ENCODE measurements at places on chromosomes 5 and 9.
A peak's percentile ranks its signal among the peaks of the same experiment; 100 is the strongest.

- no peak for DNase-seq
Measured at GRCh38 chr5:14757850-14758249, 93.3 kb downstream of the OTULIN start.

DNA sequence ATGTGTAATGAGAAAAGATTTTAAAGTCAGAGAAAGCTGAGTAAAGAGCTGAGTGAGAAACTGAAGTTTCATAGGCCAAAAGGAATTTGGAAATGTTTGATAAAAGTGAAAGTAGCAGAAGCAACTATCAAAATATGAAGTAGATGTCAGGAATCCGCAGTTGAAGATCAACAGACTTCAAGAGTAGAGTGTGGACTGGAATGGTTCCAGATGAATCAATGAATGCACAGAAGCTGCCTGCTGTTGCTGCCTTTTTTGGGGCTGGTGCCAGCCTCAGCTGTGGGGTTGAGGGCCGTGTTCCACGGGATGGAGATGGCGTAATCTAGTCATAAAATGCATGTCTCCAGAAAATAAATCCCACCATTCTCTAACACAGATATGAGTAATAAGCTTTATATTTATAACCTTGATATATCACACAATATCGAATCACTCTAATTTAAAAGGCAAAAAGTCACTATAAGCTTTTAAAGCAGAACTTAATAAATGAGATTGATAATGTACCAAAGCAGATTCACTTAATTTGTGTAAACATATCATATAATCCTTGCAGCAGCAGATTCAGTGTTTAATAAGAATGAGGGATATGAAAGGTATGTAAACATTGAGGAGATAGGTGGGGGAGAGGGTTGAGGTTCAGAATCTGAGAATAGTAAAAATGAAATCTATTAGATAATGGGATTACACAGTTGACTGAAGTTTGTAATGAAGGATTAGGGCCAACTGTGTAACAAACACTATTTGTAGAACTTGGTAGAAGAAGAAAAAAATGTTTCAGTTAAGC lies 652.3 kb upstream of the FTMT start:
- DNase-seq, result peak; percentile 55

GRCh38 chr9:117303643-117304230 lies 111.1 kb downstream of the ASTN2 start:
- DNase-seq, result no peak

DNA sequence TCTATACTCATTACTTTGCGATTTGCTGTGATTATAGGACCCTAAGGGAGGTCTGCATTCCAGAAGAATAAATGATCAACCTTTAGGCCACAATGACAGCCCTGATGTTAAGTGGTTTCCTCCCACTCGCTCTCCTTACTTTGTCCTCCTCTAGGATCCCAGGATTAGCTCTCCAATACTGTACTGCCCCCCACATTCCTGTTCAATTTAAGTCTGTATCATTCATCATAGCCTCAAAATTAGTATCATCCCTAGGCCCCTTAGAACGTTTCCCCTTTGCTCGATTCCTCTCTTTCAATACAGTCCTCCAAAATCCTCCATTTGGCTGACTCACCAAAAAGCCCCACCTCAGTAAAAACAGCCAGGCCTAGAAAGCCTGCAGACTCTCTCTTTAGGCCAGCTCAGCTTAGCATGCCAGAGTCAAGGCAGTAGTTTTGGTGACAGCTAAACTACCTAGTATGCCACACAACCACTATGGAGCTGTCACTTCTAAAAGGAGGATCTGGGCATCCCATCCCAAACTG lies 24.4 kb downstream of the RNF145 start:
- DNase-seq, result peak; percentile 65

DNA sequence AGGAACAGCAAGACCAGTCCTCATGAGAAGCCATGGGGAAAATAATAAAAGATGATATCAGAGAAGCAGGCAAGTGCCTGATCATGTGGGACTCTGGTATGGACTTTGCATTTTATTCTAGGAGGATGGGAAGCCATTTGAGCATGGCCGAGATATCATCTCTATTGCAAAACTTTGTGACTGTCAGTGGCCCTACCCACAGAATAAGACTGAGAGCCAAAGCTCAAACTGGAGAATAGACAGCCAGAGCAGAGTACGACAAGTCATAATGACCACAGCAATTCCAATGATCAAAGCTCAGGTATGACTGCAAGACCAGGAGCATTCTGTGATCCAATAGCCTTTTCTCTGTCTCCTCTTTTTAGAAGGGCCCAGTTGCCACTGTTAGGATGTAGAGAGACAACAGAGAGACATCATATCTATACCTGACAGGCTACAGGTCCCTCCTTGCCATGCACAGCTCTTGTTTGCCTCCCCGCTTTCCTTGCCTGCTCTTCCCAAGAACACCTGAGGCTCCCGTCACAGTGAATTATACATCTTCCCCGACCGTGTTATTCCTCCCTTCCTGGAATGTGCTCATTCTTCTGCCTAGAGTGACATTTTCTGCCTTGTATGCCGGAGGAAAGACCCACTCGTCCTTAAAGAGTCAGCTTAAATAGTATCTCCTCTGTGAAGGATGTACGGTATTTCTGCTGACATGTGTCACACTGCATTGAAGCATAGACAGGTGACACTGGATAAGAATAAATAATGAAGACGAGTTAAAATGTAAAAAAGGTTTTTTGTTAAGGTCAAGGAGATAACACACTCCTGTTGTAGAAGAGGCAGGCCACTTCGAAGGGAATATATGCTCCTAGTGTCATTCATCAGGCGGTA lies 248.7 kb upstream of the MAP3K1 start:
- no peak for DNase-seq

GRCh38 chr5:138344887-138345622 lies 7.0 kb downstream of the FAM53C start:
- no peak for DNase-seq

GRCh38 chr9:90842996-90843395 lies 41.4 kb downstream of the SYK start:
- DNase-seq, result no peak

DNA sequence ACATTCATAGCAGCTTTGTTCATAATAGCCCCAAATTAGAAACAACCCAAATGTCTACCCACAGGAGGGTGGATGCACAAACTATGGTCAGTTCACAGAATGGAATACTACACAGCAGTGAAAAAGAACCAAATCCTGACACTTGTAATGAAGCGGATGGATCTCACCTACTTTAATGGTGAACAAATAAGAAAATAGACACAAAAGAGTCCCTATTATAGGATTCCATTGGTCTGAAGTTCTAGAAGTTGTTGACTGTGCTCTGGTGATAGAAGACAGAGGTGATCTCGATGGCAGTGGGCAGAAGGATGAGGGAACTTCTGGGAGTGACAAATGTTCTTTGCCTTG lies 20.6 kb upstream of the LAMC3 start:
- no peak for DNase-seq

- DNase-seq, result no peak
Measured at GRCh38 chr5:57862942-57863341, 380.3 kb upstream of the ACTBL2 start.

- no peak for DNase-seq
Measured at GRCh38 chr5:143757116-143757515, 54.8 kb upstream of the HMHB1 start.

GRCh38 chr5:30108051-30108450 lies 1085.4 kb upstream of the CDH6 start:
- no peak for DNase-seq

DNA sequence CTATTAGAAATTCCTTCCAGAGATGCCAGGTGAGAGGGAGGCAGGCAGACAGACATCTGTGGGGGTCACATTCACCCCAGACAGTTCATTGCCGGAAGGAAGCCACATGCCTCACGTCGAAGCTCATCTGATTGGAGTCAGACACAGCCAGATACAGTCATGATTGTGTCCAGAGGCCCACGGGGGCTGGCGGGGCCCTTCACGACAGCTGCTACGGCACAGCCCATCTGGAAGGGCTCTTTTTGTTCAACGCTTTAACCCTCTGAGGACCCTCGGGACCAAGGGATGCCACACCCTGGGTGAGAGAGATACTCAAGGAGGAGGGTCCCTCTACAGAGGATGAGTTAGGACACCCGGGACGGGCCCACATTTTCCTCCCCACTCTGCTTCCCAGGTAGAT lies 31.9 kb upstream of the GABRP start:
- DNase-seq, result no peak

DNA sequence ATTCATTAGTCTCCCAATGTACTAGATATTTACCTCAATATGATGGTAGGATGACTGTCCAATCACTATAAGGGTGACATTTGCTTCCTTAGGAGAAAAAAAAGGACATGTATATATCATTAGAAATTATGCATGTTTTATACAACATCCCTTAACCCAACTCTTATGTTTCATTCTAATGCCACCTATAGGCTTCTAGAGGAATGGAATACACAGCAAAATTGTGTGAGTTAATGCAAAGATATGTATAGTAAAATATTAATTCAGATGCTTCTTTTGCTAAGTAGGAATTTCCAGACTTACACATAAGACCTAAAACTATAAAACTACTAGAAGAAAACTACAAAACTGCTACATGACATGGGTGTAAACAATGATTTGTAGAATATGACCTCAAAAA lies 3.5 kb downstream of the PRXL2C start:
- DNase-seq, result no peak

DNA sequence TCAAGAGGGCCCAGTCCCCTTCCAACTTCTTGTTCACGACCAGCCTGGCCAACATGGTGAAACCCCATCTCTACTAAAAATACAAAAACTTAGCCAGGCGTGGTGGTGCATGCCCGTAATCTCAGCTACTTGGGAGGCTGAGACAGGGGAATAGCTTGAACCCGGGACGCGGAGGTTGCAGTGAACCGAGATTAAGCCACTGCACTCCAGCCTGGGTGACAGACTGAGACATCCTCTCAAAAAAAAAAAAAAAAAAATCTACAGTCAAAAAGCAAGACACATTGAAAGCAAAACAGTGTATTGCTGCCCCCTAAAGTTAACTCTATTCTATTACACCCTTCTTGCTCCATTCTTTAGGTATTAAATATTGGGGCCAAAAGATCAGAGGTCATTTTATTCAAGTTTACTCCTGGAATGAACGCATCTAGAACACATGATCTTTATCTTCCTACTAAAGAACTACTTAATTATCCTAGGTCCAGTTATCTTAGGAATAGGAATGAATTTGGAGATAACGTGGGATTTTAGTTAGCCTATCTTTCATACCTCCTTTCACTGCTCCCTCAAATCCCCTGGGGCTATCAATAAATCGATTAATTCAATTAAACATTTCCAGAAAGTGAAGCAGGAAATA lies 2.4 kb downstream of the ATG12 start:
- peak; percentile 48 for DNase-seq

GRCh38 chr5:31421806-31422586 lies 109.9 kb downstream of the DROSHA start:
- DNase-seq, result no peak

DNA sequence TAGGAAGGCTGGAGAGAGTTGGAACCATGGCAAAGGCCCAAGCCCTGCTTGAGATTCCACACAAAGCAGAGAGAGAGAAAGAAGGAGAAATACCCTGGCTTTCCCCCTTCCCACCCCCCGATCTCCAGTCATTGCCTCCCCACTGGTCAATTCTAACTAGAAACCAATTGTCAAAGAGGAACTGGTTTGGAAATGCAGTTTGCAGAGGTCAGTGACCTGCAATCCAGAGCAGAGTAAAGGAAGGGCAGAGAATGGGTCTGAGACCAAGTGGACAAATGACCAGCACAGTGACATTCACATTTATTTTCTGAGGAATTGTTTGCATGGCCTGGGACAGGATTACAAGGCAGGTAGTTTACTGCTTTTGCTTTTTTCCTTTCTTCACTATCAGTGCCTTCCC lies 37.5 kb upstream of the ZFYVE16 start:
- no peak for DNase-seq

GRCh38 chr5:41903382-41903891 lies 707 bp upstream of the RIMOC1 start:
- no peak for DNase-seq

GRCh38 chr9:69044240-69045219 lies 9.0 kb downstream of the FXN start:
- peak; percentile 29 for DNase-seq

- DNase-seq, result peak; percentile 70
Measured at GRCh38 chr9:136437430-136437829, 2.2 kb downstream of the INPP5E start.

- DNase-seq, result no peak
Measured at GRCh38 chr5:165076686-165077085, 1571.3 kb downstream of the MAT2B start.

Data from AG20443 (cell line).